Stimulated activated CD8-positive, alpha-beta memory T cell treated with anti-CD3 and anti-CD28 coated beads, Interleukin-4, amount 100 ng/mL, for 24 hours (primary cell): ENCODE measurements at places on chromosomes 7 and 10.

DNA sequence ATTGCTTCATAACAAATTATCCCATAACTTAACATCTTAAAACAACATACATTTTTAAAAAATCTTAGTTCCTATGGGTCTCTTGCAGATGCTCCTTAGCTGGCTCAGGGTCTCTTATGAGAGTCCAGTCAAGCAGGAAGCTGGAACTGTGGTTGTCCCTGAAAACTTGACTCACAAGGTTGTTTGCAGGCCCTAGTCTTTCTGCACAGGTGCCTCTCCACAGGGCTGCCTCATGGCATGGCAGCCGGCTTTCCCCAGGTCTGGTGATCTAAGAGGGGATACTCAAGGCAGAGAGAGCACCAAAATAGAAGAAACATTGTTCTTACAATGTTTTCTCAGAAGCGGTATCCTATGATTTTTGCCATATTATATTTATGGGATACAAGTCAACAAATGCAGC lies 127.1 kb downstream of the CDK14 start:
- DNase-seq, result no peak

- no peak for DNase-seq
Measured at GRCh38 chr10:71015674-71016073, 127.3 kb upstream of the PCBD1 start.

DNA sequence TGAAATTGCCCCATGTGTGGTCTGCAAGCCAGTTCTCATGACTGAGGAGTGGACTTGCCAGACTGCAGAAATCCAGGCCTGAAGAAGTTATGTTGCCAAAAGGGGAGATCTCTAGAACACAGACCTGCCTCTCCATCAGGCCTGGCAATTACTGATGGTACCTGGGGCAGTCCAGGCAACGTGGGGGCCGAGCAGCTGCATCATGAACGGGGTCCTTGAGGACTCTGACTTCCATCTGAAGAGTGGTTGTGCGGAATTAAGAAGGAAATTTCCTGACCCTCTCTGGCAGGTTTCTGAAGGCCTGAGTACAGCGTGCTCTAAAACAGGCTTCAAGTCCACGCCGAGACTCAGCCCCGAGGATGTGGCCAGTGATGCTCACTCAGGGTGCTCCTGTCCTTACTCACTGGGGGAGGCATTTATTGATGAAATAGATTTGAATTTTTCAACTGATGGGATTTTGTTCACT lies 30.4 kb downstream of the RAMP3 start:
- DNase-seq, result no peak

DNA sequence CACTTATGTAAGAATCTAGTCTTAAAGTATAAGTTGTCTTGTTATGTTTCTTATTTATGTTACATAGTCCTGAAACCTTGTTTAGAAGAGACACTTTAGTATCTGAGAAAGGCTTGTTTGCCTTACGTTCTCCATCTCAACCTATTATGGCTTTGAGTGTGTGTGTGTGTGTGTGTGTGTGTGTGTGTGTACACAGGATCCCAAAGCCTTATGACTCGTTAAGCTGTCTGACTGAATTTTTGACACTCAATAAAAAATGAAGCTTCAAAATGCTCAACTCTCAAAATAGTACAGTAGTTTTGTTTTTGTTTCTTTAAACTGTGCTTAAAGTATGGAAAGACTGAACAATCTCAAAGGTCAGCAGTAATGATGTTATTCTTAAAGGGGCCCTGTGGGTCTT lies 18.0 kb downstream of the CALU start:
- no peak for DNase-seq

DNA sequence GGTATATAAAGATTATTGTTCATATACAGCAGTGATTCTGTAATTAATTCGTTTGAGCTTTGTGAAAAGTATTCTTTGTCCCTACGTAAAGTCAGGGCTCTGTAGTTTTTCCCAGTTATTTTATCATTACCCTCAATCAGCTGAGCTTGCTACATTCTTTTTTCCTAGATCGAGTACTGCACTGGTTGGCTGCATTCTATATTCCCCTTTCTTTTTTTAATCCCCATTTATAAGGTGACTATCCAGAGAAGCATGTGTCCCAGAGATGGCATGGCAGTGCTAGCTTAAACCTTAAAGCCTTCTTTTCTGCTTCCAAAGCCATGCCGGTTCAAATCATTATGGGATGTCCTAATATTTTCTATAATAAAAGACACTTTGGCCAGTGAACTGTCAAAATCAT lies 230.1 kb upstream of the CELF2 start:
- no peak for DNase-seq

DNA sequence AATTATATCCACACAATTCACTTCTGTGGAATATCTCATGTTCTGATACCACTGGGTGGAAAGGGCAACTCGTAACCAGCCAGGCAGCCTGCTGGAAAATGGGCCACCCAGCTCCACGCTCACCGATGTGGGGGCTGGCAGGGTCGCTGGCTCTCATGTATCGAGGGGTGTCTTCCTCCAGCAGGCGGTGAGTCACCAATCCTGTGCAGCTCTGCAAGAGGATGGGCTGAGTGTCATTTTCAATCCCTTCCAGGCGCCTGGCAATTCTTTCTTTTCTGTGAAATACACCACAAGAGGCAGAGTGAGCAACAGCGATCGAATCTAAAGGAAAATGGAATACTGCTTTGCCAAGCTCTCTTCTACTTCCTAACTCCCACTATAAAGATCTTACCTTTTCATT lies 80.1 kb downstream of the SVIL start:
- no peak for DNase-seq

DNA sequence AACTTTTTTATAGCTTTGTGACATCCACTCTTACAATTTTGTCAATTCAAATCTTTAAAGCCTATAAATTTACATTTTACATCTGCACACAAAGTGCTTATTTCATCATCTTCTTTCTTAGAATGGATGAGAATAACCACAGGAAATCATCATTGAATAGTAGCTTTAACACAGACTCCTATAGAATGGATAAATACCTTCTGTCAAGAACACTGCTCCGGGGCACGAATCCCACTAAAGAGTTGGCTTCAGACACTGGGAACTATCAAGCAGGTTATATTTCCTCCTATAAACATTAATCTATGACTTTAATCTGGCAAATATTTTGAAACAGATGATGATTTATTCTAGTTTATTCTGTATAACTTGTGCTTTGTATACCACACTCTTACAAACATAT lies 269.7 kb upstream of the TPK1 start:
- DNase-seq, result no peak

DNA sequence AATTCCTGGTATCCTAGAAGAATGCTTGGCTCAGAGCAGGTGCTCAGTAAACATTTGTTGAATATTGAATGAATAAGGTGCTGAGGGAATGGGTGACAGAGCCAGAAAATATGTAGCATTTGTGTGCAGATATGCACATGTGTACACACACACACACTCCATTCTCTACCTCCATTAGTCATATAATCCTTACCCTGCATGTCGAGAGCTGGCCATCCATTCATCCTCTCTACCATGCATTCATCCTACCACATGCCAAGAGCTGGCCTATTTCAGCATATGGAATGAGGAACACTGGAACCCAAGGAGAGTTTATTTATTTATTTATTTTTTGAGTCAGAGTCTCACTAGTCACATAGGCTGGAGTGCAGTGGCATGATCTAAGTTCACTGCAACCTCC lies 284.8 kb downstream of the PLXNA4 start:
- DNase-seq, result no peak

DNA sequence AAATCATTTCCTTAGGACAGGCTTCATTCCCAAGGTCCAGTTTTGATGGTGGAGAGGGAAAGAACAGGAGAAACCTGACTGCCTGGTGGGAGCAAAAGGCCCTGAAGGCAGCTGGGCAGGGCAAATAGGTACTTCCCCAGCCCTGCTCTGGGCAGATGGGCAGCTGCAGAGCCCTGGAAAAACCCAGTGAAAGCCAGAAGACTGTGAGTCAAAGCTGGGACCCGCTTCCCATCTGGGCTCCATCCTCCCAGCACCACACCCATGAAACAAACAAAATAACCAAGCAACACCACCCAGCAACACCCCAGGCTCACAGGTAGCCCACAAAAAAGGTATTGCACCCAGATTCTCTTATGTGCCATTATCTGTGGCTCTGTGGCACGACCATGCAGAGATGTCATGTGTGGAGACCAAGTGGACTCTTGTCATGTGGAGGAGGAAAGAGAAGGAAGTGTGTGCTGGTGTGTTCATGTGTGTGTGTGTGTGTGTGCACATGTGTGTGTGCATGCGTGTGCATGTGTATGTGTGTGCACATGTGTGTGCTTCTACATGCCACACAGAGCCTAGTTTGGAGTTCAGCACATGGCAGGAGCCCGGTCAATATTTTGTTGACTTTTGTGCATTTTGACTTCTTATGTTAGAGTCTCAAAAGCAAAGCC lies 9.8 kb downstream of the CLRN3 start:
- no peak for DNase-seq

GRCh38 chr7:30617359-30617758 lies 22.7 kb downstream of the GARS1 start:
- no peak for DNase-seq

DNA sequence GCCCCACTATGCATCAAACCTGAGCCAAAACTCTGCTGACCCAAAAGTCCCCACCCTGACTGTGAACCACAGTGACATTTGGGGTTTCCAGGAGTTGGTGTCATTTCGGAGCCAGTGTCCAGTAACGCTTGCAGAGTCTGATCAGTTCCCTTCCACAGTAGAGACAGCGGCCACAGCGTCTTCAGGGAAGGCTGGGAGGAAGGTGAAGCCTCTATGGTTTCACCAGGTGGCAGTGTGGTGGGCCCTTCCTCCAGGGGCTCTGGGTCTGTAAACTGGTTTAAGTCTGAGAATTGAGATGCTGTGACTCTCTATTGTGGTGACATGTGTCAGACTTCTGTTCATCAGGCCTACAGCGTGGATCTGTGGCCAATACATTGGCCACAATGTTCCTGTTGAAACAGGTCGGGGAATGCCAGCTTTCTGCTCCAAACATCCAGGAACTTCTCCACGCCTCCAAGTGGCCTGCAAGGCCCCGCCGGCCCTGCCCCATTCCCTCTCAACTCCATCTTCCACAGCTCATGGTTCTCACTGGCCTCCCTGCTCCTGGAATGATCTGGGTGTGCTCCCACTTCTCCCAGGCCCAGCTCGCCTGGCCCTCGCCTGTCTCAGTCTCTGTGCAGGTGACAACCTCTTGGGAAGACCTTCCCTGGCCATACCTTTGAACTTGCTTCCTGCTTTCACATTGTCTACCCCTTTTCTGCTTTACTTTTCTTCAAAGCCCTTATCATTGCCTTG lies 124.5 kb upstream of the FAM20C start:
- DNase-seq, result no peak

- no peak for DNase-seq
Measured at GRCh38 chr10:16832351-16833080, 15.3 kb upstream of the RSU1 start.

DNA sequence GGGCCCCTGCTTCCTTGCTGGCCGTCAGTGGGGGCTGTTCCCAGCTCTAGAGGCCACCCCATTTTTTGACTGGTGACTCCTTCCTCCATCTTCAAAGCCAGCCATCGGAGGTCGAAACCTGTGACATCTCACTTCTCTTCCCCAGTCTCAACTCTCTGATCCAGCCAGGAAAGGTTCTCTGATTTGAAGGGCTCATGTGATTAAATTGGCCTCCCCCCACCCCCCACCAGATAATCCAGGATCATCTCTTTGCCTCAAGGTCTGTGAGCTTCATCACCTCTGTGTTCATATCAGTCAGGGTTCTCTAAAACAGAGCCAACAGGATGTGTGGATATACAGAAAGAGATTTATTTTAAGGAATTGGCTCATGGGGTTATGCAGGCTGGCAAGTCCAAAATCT lies 5.6 kb upstream of the RAMP3 start:
- DNase-seq, result no peak

DNA sequence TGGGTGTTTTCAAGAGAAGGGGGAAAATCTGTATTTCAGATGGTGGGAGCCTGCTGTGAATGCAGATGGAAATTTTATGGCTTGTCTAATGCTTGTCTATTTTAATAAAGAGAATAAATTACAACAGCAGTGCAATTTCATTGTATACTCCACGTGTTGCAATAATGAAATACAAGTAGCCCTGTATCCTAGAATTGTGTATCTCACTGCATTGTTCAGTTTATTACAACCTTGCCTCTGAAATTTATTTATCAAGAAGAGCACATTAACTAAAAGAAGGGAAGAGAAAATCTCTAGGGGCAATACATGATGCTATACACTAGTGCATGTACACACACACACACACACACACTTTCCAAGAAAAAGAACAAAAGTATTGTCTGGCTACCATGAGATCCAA lies 21.8 kb downstream of the ANK3 start:
- no peak for DNase-seq

DNA sequence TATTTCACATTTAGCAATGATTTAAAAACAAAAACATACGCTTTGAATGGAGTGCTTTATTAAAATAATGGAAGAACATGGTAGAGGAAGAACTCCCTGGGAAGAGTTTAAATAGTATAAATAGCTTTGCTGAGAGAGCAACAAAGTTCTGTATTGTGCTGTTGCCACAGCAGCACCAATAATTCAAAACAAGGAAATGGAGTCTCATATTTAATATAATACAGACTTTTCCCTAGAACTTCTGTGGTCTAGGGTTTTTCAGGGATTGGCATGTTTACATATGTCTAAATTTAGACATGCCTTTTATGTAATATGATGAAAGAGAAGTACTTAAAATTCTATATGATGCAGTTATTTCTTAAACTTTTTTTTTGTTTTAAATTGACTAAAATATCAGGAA lies 217.2 kb upstream of the HDAC9 start:
- DNase-seq, result no peak

GRCh38 chr10:13712837-13713581 lies 126.2 kb downstream of the PRPF18 start:
- DNase-seq, result peak; percentile 13

DNA sequence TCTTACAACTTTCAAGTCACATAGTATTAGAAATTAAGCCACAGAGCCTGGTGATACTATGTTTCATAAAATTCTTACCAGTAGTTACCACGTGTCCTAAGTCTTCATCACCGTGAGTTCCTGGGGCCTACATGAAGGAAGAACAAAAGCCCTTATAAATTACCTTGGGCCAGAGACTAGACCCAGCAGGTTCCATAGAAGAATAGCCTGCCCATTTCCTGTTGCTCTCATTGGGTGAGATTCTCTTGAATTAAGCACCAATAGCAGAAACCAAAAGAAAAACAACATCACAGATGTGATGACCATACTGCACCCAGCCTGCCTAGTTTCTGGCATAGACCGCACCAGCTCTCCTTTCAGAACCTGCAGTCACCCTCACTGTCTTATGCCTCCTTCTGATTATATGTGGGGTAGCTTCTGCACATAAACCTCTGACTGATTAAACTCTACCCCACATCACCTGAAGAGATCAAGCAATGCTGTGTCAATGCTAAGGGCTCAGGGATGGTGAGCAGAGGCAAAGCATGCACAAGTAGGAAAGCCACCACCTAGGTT lies 18.0 kb upstream of the SEM1 start:
- DNase-seq, result no peak
